B cell (primary cell): ENCODE measurements at places on chromosomes 12 and 14.

- no peak for DNase-seq
Observed at GRCh38 chr12:125038976-125039625, 26.1 kb upstream of the AACS start.

DNA sequence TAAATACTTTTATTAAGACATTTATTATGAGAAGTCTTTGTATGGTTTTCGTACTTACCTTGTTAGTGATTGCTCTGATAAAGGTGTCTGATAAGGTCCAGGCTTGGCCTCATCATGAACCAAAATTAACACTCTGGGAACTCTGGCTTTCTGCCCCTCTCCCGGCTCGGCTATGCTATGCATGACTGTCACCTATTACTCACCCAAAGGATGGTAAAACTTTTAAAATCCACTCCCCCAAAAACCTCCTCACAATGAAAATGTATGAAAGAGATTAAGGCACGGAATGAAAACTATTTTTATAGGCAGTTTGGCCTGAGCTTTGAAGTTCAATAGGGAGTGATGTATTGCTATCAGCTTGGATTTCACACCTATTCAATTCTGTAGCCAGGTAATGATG lies 217.3 kb upstream of the TBX3 start:
- DNase-seq, result no peak

DNA sequence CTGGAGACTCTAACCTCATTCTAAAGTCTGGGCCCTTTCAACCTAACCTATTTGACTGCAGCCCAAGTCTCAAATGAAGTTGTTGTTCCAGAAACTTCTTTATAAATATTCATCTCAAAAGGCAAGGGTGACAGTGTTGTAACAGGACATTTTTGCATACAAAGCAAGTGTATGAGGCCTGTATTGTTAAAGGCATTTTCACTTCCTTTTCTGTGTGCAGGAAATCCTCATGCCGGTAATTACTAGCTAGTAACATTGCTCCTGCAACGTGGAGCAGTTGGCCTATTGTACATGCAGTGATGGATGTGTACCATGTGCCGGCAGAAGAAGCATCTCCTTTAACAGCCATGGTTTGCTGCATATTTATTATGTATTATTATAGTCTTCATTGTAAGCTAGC lies 156.5 kb upstream of the RMST start:
- peak; percentile 58 for DNase-seq

- no peak for DNase-seq
Observed at GRCh38 chr14:71168564-71169427, 261.5 kb downstream of the PCNX1 start.

DNA sequence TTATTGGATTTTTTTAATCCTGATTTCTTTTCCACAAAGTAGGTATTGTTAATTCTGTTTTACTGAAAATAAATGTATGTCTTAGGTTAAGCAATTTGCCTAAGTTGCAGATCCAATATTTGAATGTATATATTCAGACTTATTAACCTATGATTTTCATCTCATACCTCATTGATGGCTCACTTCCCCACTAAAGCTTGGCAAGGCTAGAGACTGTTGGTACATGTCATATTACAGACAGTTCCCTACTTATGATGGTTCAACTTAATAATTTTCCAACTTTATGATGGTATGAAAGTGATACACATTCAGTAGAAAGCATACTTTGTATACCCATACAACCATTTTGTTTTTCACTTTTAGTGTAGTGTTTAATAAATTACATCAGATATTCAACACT lies 33.2 kb upstream of the KCNH3 start:
- no peak for DNase-seq

- DNase-seq, result no peak
Observed at GRCh38 chr14:66815687-66816086, 307.7 kb downstream of the GPHN start.

- DNase-seq, result no peak
Observed at GRCh38 chr12:110934093-110934852, 13.9 kb upstream of the MYL2 start.

GRCh38 chr14:93977790-93978581 lies 1.6 kb upstream of the ASB2 start:
- DNase-seq, result peak; percentile 78

DNA sequence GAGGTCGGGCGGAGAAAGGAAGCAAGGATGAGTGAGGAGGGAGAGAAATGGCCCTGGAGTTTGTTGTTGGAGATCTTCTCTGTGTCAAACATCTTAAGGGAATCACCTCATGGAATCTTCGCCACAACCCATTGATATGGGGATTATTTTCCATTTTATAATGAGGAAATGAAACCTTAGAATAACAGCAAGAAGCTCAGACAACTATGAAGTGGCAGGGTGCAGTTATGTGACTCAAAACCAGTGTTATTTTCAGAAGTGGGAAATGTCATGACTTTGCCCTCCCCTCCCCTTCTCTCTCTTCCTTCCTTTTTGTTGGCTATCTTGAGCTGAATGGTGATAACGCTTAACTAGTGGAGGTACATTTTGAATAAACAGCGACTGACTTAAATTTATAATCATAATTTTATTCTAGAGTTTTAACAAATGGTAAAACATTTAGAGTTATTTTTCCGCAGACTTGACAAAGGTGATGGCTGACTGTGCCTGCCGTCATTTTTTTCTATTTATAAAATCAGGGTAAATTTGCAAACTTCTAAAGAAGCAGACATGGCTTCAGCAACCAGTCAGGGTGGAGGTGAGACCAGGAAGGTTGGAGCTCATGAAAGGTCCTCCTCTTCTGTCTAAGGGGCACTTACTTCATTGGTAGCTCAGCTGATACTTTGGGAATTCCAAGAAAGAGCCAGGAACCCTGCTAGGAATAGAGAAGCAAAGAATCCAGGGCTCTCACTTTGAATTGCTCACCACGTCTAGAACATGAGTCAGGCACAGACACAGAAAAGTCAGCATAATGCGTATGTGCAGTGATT lies 232.4 kb downstream of the RGS6 start:
- DNase-seq, result no peak

- no peak for DNase-seq
Observed at GRCh38 chr12:96526110-96526509, 36.7 kb downstream of the CFAP54 start.

DNA sequence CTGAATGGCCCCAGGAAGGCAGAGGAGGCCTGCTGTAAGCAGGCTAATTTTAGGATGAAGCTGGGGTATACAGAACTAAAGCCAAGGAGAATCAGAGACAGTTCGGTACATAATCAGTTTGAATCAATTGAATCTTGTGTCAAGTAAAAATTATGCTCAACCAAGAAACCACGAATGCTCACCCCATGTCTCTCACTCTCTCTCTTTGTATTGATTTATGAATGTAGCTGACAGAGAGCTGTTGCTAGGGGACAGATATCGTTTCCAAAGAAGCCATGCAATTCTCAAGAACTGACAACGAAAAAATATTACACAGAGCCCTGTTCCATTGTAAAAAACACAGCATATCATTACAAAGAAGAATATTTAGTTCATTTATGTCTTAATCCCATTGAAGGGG lies 151.1 kb upstream of the PKP2 start:
- no peak for DNase-seq

DNA sequence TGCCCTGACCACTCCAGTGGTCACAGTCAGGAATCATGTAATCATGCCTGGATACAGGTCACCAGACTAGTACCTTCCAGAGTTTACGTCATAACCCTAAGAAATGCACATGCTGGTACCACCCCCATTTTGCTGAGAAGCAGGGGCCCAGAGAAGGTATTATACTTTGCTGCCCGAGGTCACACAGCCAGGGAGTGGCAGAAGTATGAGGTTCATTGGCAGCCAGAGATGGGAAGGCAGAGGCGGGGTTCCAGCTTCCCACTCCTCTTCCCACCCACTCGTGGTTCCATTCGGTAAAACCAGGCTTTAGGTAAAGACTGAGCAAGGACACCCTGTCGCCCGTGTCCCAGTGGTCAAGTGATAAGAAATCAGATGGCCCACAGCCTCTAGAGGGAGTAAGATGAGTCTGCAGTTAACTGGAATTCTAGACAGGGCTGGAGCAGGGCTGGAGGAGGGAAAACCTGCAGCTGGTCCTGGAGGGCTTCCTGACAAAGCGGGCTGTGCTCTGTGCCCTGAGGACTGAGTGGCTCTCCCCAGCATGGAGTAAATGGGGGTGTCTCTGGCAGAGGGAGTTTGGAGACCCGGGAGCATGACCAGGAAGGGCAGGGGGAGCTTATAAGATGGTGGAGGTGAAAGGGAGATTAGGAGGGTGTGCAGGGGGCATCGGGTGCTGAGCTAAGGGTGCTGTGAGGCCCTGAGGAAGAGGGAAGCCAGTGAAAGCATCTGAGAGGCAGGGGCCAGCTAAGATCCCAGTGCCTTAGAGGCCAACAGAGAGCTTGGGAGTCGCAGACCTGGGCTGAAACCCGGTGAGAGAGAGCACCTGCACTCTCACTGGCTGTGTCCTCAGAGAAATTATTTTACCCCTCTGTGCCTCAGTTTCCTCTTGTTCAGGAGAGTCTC lies 5.7 kb downstream of the FAM222A start:
- DNase-seq, result no peak

GRCh38 chr12:25131270-25131669 lies 63.7 kb downstream of the DNAI7 start:
- DNase-seq, result no peak

- no peak for DNase-seq
Observed at GRCh38 chr12:114743289-114743688, 59.3 kb upstream of the TBX3 start.

DNA sequence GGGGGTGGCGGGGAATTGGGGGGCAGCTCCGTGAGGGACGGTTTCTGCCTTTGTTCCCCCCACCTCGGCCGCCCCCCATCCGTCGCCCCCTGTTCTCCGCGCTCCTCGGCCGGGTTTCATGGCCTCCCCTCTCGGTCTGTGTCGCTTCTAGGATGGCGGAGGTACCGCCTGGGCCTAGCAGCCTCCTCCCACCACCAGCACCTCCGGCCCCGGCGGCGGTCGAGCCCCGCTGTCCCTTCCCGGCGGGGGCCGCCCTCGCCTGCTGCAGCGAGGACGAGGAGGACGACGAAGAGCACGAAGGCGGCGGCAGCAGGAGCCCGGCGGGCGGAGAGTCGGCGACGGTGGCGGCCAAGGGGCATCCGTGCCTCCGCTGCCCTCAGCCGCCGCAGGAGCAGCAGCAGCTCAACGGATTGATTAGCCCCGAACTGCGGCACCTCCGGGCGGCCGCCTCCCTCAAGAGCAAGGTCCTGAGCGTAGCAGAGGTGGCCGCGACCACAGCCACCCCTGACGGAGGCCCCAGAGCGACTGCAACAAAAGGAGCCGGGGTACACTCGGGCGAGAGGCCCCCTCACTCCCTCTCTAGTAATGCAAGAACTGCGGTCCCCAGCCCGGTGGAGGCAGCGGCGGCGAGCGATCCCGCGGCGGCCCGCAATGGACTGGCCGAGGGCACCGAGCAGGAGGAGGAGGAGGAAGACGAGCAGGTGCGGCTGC lies 575 bp downstream of the NAA30 start:
- DNase-seq, result peak; percentile 74

DNA sequence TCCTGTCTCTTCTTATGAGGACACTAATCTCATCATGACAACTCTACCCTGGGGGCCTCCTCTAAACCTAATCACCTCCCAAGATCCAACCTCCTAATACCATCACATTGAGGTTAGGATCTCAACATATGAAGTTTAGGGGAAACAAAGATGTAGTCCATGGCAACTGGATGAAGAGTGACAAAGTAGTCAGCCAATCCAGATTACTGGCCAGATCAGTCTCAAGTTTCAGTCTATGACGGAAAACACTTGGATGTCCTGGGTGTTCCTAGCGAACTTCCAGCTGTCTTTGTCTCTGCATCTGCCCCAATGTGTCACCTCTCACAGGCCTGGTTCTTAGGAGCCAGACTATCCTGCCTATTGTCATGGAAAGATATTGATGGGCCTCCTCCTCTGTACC lies 630.8 kb downstream of the AACS start:
- DNase-seq, result no peak

- no peak for DNase-seq
Observed at GRCh38 chr14:104434214-104435076, 145.1 kb upstream of the C14orf180 start.
